Stimulated activated CD8-positive, alpha-beta memory T cell treated with anti-CD3 and anti-CD28 coated beads, Interleukin-12 subunit alpha, Interleukin-12 subunit beta, amount 100 ng/mL, for 4 hours (primary cell): ENCODE measurements at places on chromosomes 1 and 21.

GRCh38 chr1:65395887-65396612 is 24.4 kb upstream of the LEPR start:
- no peak for DNase-seq

DNA sequence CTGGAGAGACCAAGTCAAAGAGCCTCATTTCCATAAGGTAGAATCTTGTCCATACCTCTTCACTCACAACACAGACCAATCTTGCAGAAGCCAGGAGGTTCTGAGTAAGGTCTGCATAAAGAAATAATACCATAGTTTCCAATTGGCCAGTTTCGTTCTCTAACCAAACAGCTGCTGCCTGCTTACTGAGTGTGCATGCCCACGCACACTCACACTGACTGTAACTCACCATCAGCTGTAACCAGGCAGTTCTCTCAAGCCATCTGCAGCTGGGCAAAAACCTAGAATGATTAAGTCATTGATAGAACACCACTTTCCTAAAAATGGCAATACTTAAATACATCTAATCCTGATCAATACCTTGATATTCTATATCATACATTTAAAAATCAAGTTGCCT is 106.6 kb upstream of the VAV3 start:
- DNase-seq: no peak

- no peak for DNase-seq
Observed at GRCh38 chr1:29289493-29289892, 53.2 kb downstream of the PTPRU start.

DNA sequence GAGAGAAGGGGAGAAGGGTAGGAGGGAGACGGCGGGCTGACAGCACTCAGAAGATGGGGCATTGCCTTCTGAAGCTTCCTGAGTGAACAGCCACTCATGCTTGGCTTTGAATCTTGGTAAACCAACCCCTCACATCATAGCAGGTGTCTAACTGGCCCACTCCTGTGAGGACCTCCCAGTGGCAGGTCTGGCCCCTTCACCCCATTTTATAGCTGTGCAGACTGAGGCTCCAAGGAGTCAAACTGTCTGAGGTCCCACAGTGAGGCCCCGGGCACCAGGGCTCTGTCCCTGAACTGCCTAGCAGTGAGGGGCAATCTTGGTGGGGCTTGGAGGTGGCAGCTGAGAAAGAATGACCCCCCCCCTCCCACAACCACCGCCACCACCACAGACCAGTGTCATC is 41.0 kb downstream of the SDC3 start:
- no peak for DNase-seq

- no peak for DNase-seq
Observed at GRCh38 chr1:20555758-20556120, 3.4 kb downstream of the FAM43B start.

DNA sequence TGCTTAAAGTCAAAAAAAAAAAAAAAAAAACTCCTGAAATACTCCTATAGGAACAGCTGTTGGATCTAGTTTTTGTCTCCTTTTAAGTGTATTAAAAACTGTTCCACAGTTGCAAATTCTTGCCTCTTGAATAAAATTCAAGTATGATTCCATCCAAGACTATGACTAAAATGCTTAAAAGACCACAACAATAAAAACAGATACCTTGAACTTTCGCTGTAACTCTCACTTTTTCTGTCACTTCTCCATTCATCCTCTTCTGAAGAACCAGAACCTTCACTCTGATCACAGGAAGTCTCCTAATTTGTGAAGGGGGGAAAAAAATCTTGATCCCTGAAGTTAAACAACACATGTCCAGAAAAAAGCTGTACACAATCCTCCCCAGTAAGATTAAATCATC is 55.0 kb upstream of the PSMG1 start:
- DNase-seq: no peak

- DNase-seq: no peak
Observed at GRCh38 chr1:10691740-10692125, 104.7 kb downstream of the CASZ1 start.

- DNase-seq: no peak
Observed at GRCh38 chr21:42151948-42152220, 67.1 kb upstream of the ABCG1 start.

GRCh38 chr1:11413986-11414391 is 65.0 kb upstream of the DISP3 start:
- no peak for DNase-seq

GRCh38 chr1:1941868-1942752 is 23.0 kb upstream of the TMEM52 start:
- no peak for DNase-seq

DNA sequence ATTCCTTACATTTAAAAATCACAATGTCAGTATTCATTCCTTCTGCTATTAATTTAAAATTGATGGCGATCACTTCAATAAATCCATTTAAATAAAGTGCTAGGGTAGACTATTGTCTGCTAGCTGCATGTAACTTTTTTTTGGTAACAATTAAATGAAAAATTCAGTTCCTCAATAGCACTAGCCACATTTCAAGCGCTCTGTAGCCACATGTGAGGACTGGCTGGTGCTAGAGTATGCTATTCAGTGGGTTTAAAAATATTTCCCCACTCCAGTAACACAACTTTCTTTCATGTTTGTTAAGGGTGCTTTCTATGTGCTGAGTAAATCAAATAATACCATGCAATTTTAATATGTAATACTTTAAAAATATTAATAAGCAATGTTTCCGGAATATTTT is 108.2 kb downstream of the LTN1 start:
- DNase-seq: no peak

- no peak for DNase-seq
Observed at GRCh38 chr1:67169496-67169895, 3.2 kb downstream of the IL23R start.

- DNase-seq: no peak
Observed at GRCh38 chr1:99282536-99282935, 18.2 kb downstream of the PLPPR4 start.

DNA sequence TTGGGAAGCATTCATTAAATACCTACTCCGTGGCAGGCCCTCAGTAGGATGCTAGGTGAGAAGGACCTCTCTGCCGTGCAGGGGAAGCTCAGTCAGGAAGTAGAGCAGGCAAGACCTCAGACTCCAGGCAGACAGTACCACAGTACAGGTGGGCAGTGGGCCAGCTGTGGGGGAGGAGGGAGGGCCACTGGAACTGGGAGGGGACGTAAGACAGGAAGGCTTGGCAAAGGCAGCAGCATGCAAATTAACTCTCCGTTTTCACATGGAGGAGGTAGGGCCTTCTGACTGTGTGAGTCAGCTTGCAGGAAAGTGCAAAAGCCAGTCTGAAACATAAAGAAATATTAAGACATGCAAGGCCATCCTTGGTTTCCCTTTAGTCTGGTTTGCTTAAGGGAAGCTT is 157.7 kb downstream of the TRIM33 start:
- no peak for DNase-seq

- DNase-seq: peak; percentile 48
Observed at GRCh38 chr1:27097484-27097917, 57.4 kb downstream of the SLC9A1 start.

- no peak for DNase-seq
Observed at GRCh38 chr1:173258479-173259264, 51.5 kb upstream of the TNFSF4 start.

GRCh38 chr1:63674238-63674864 is 81.1 kb downstream of the PGM1 start:
- no peak for DNase-seq

- DNase-seq: no peak
Observed at GRCh38 chr1:200429221-200429751, 19.4 kb upstream of the ZNF281 start.
